AG09309 (cell line): ENCODE measurements at places on chromosomes 6 and 20.
A peak's percentile ranks its signal among the peaks of the same experiment; 100 is the strongest.

DNA sequence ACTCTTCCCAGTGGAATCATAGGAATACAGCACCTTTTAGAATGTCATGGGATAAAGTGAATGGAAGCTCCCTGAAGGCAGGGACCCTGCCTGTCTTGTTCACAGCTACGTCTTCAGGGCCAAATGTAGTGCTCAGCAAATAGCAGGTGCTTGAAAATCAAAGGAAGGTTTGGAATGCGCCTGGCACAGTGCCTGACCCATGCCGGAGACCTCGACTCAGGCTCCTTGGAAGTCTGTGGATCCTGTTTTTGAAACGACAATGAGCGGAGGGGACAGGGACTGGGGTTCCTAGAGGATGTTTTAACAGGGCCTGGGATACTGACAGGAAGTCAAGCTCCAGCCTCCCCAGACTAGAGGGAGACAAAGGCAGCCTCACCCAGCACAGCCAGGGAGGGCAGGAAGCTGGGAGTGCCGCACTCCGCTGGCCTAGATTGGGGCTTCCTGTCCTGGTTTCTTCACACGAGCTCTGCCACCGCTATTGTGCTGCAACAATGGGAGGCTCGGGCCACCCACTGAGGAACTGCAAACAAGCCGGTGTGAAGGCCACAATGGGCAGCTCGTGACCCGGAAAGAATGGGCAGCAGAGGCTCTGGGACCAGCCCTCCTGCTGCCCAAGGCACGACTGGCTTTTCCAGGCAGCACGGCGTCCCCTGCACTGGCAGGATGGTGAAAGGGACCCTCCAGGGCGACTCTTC is 76.7 kb downstream of the PREX1 start:
- no peak for DNase-seq

DNA sequence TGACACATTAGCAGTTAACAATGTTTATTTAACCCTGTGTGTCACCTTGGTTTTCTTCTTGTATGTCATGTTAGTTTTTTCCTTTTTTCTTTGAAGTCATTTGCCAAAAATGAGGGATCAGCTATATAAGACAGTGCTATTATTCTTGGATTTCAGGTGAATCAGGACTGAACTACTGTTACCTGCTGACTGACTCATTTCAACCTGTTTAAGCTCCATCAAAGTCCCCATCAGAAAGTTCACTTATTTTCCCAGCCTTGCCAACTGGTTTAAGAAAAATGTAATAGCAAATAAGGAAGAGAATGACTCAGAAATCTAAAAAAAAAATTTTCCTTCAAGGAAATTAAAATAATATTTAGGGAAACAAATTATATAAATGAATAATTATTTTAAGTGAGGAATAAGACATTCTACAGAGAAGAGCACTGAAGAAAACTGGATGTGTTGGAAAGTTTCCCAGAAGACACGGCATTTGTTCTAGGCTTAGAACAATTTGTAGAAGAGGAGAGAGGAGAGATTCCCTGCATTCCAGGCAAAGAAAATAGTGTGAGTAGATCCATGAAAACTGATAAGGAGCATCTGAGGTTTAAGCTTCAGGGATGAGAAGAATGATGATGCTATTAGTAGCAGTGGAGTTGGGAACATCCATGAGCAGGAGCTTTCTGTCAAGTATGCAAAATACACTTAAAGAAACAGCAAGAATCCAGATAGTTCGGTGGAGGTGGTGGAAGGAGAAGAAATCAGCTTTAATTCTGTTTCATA is 84.9 kb upstream of the SIM1 start:
- peak; percentile 23 for DNase-seq

DNA sequence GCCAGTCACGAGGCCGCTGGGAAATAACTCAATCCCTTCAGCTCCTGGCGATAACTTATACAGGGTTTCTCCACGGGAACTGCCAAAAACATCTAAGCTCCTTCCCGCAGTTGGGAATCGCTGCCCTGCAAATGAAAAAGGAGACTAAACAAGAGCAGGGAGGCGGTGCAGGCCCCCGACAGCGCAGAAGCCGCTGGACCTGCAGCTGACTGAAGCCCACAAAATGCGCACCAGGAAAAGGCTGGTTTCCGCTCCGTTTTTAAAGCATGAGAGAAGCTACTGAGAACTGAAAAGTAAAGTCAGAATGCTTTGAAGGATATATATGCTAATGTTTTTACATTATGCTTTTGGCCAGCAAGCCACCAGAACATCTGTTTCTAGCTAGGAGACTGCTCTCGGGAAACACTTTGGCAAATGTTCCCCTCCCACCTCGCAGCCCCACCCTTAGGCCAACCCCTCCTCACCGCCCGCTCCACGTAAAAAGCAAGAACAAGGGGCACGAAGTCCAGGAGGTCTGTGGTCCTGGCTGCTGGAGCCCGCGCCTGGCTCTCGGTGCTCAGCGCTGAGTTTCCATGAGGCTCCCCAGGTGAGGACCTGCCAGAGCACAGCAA is 90.5 kb downstream of the SOD2 start:
- no peak for DNase-seq

DNA sequence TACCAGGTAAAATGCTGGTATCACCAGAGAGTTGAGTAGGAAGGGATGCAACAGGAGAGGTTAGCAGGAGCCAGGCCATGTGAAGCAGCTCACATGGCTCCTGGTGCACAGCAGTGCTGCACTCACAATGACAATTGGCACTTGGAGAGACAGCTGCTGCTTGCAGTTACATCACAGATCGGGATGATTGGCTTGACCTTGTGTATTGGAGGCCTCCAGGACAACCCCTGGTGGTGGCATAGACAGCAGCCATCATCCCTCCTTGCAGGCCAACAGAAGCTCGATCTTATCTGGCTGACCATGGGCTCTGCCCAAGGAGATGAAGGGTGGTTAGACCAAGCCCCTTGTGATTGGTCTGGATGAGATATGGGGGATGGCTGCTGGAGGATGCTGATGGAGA is 73.0 kb downstream of the EYA2 start:
- no peak for DNase-seq

GRCh38 chr20:42974347-42974746 is 215.4 kb downstream of the PTPRT start:
- no peak for DNase-seq

- DNase-seq, result peak; percentile 89
Observed at GRCh38 chr6:130965656-130966055, 97.4 kb downstream of the EPB41L2 start.

DNA sequence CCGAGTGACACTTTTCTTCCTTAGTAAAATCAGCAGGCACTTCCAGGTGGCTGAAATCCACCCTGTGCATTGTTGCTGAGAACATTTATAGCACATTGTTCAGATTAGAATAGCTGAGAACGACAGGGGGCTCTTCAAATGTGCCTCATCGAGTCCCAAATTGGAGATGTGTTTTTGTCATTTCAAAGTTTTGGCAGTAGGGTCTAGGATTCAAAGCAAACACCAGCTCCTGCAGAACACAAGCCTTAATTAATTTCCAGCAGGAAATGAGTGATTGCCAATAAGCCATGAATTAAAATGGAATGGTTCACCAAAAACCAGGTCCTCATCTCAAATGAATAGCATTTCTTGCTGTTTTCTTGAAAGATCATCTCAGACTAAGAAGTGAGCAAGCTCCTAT is 171.6 kb downstream of the PLCB1 start:
- DNase-seq, result no peak

DNA sequence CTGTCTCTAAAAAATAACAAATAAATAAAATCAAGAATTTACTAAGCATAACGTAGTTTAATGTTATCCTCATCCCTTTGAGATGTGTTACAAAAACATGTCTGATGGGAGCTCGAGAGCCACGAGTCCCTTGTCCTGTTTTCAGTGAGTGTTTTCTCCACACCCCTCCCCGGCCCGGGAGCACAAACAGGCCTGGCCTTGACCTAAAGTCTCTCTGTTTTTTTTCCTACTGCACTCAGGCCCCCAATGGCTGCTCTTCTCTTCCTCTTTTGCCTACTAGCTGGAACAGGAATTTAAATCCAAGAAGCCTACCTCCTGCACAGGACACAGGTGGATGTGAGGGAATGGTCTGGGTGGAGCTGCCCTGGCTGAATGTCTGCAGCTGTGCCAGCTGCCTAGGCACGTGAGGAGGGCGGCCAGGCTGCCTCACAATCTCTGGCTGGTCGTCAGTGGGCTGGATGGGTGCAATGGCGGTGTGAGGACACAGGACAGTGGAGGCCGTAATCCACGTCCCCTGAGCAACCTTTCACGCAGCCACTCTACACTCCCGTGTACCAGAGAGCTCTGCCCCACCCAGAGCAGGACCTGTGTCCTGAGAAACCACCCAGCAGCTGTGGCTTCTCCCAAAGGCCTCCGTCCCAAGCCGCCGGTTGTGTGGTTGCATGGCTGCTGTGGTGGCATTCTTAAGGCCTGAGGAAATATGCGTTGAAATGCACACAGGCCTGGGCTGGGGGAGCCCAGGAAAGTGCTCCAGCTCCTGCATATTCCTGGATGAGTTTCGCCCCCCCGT is 117.5 kb downstream of the FAM120B start:
- DNase-seq, result no peak

- no peak for DNase-seq
Observed at GRCh38 chr6:143449082-143449713, 1.3 kb downstream of the ADAT2 start.
